ENCODE measurements at places on chromosomes 7 and 10.

DNA sequence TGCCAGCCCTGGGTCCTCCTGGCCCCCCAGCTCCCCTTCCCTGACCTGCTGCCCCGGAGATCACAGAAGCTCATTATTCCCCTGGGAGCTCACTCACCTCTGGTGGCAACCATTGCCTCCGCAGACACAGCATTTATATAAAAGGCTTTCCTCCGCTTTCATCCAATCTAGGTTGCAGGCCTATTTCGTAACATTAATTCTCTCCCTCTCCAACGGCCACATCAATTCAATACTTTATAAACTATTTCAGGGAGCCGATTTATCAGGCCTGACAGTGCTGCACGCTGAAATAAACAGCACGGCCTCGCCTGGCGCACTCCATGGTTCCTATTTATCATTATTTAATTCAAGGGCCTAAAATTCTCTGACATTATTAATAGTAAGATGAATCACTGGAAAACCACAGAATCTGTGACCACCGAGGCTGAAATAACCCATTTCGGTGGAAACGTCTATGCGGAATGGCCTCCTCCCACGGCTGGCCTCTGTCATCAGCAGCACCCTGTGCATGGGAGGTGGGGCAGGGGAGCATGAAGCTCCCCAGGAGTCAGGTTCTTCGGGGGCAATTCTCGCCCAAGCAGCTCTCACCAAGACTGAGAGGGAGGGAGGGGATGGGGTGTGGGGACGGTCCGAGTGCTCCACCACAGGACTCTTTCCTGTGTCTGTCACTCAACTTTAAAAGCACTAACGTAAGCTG, 249.3 kb upstream of the PFKP start:
- DNase-seq = no peak

GRCh38 chr10:10462151-10462941, 555.3 kb upstream of the CELF2 start:
- no peak for DNase-seq

DNA sequence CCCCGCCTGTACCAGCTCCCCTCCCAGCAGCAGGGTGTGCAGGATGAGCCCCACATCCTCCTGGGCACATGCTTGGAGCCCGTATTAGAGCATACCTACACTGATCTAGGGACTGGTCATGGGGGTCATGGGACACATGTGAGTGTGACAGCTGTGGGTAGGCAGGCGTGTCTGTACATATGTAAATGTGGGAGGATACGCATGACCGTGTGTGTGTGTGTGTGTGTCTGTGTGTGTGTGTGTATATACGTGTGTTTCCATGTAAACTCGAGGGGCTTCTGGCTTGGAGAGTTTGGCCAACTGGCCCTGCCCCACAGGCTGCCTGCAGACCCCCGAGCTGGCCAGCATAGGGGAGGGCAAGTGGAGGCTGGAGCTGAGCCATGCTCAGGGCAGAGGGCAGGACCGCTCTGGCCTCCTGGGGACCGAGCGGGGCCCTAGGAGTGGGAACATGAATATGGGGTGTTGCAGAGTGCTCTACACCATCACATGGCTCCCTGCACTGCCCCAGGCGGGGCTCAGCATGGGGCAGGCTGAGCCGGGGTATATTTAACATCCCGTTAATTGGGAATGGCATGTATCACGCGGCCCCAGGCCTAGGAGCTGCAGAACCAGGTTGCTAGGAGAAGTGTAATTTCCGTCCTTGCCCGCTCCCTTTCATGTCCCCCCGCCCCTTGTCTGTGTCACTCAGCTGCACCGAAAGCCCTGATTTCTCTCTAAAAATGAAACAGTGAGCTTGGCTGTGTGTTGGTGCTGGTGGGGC, 152.7 kb upstream of the PCBD1 start:
- DNase-seq = no peak

- DNase-seq = no peak
Measured at GRCh38 chr7:27155816-27156507, 513 bp downstream of the HOXA7 start.

DNA sequence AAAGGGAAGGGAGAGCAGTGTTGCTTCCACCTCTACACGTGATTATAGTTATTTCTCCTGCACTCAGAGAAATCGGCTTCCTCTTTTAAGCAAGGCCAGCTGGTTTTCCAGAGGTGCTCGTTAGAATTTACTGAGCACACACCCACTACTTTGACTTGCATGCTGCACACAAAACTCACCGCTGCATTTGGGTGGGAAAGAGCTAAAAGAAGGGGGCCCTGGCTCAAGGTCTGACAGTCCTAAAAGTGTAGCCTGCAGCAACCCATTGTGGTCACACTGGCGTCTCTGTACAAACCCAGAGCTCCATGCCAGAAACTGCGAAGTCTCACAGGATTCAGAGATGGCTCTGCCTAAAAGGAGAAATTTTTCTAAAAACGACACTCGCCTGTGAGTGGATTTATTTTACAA, 133.7 kb downstream of the SLC25A13 start:
- no peak for DNase-seq

- no peak for DNase-seq
Measured at GRCh38 chr7:46210467-46210866, 289.4 kb upstream of the IGFBP3 start.

DNA sequence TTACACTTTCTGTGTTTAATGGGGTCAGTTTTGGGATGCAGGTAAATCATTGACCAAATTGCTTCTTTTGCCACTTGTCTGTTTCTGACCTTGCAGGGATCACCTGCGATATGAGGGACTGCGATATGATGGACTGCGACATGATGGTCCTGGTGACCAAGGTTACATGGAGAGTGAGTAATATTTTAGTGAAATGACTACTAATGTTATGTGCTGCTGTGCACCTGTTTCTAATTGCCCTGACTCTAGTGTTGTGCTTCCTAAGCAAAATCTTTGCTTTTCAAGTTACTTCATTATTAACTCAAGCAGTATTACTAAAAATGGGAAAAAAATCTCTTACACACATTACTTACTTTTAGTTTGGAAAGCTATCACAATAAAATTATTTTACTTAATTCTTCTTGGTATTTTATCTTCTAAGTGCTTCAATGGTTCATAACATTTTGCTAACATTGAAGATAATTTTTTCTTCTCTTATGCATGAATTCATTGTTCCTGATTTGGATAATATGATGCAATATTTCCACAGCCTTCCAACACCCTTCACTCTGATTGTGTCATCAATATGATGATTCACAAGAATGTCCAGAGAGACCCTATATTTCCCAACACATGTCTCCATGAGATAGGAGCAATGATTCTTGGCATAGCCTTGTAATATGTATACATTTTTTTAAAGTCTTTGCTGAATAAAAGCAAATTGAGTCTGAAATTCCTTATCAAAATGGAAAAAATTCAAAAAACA, 306.2 kb upstream of the AKR1E2 start:
- DNase-seq = no peak

- DNase-seq = no peak
Measured at GRCh38 chr10:48242171-48242904, 32.2 kb downstream of the FRMPD2 start.

Measured in caudate nucleus (tissue), 63 donors.